ENCODE measurements at places on chromosomes 12 and 14.

GRCh38 chr12:31728289-31728916 lies 418 bp downstream of the AMN1 start:
- no peak for DNase-seq

- no peak for DNase-seq
These were observed 2.4 kb upstream of the KRT7 start for GRCh38 chr12:52230364-52231281.

DNA sequence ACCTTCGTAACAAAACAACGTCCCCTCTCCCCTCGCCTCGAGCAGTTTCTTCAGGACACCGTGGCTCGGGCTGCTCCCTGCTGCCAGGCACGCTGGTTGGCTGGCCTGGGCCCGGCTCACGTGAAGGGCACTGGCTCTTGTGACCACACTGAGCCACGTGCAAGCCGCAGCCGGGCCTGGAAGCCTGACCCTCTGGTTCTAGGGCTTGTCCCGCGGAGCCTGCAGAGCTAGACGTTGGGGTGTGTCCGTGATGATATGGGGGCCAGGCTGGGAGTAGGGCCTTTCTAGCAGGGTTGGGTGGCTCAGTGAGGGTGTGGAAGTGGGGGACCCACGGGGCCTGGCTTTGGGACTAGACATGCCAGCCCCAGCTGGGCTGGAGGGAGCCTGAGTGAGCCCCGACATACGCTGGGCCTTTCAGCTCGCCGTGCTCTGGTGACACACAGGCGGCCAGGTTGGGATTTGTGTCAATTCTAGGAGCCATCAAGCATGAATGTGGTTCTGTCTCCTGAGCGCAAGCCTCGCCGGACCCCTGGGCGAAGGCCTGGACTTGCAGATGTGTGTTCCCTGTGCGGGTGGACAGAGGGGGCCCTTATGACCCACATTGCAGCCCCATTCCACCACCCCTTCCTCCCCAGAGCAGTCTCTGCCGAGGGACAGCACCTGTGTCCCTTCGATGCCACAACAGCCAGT lies 13.6 kb upstream of the AMN start:
- DNase-seq, result no peak

- no peak for DNase-seq
These were observed 60.8 kb downstream of the ARHGAP5 start for GRCh38 chr14:32137892-32138291.

DNA sequence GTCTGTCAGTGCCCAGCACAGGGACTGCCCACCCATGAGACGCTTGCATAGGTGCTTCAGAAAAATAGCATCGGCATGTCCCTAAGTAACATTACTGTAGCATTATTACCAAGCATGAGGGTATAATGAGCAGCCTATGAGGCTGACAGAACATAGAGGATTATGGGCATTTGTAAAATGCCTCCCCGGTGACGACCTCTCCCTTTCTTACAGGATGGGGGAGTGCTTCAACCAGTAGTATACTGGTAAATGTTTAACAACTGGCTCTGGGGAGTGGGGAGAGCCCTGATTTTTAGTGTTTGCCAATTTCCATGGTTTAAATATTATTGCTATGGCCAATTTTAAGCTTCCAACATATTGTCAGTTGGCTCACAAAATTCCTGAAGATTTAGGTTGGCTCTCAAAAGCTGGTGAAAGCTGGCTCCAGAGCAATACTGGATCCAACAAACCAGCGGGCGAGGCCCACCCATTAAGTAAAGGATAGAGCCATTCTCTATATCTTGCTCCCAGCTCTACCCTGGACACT lies 104.5 kb downstream of the ETNK1 start:
- no peak for DNase-seq

GRCh38 chr14:65471038-65471878 lies 58.7 kb downstream of the FUT8 start:
- DNase-seq, result no peak

DNA sequence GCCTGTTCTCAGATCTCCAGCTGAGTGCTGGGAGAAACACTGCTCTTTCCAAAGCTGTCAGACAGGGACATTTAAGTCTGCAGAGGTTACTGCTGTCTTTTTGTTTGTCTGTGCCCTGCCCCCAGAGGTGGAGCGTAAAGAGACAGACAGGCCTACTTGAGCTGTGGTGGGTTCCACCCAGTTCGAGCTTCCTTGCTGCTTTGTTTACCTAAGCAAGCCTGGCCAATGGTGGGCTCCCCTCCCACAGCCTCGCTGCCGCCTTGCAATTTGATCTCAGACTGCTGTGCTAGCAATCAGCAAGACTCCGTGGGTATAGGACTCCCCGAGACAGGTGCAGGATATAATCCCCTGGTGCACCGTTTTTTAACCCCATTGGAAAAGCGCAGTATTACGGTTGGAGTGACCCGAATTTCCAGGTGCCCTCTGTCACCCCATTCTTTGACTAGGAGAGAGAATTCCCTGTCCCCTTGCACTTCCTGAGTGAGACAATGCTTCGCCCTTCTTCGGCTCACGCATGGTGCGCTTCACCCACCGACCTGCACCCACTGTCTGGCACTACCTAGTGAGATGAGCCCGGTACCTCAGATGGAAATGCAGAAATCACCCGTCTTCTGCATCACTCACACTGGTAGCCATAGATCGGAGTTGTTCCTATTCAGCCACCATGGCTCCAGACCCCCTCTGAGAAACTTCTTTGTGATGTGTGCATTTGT lies 650.3 kb upstream of the ALG10B start:
- DNase-seq, result no peak

- DNase-seq, result no peak
These were observed 5.2 kb downstream of the LRRIQ1 start for GRCh38 chr12:85041395-85041794.

DNA sequence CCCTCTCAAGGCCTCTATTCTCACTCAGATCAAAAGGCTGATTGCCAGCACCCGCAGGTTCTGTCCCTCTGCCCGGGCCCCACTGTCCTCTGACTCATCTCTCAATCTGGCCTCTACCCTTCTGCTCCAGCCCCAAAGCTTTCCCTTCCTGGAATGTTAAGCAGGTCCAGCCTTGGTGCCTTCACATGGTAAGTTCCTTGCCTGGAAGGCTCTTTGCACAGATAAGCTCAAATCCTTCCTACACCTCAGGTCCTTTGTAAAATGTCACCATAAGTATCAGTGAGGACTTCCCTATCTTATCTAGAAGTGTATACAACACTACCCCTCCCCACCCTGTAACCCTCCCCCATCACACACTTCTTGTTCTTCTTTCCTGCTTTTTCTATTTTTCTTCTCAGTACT lies 22.2 kb downstream of the LPCAT3 start:
- no peak for DNase-seq

- no peak for DNase-seq
These were observed 48.5 kb downstream of the MDM2 start for GRCh38 chr12:68856510-68856909.

DNA sequence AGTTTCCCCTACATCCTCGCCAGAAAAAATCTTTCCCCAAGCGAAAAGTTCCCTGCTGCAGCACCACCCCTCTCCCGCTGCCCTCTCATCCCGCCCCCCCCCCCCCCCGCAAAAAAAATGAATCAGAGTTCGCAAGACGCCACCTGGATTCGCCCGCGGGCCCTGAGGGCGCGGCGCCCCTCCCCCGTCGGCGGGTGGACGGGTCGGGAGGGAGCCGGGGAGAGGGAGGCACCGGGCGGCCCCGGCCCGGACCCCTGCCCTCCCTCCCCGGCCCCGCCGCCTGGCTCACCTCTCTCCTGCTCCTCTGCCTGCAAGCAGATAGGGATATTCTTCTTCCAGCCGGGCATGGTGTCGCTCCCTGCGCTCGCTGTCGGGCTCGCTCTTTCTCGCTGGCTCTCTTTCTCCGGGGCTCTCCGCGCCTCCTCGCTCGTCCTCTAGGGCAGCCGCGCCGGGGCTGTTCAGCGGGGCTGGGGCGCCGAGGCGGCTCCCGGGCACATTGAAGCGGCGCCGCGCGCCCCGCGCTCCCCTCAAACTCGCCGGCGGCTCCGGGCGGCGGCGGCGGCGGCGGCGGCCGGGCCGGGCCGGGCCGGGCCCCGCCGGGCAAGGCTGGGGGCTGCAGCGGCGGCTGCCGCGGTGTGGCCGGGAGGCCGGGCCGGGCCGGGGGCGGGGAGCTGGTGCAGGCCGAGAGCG lies 200.3 kb upstream of the CAND1 start:
- no peak for DNase-seq

- DNase-seq, result no peak
These were observed 75.6 kb downstream of the PLEKHA5 start for GRCh38 chr12:19205120-19205519.

- DNase-seq, result no peak
These were observed 48.7 kb downstream of the SPTB start for GRCh38 chr14:64830961-64831360.

DNA sequence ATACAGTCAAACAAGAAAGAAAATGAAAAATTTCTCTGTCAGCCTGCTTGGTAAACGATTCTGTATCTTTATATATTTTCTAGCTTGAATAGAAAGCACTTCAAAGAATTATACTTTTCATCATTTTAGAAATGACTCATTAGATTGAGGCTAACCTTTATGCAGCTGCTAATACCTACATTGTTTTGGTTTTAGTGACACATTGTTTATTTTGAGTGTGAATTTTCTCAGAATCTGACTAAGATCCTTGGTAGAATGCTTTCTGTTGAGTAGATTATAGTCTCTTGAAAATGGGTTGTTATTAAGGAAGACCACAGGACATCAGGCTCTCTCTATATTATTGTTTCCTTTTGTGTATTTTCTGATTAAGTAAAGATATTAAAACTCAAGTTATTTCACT lies at the start of gene PMCH:
Gene PMCH (minus strand): TSS at position 45 of the 400 bp plus-strand sequence. CDS start 63 bp downstream, outside the sequence.
- DNase-seq, result no peak
